Neural progenitor cell (in vitro differentiated cells): ENCODE measurements at places on chromosomes 3 and 15. TPM values are rescaled to one million over a fixed set of nuclear protein-coding genes. Genes with fewer than 3 reads are reported as not detected.

GRCh38 chr3:103787164-103787871, 1352.5 kb downstream of the ZPLD1 start:
- no peaks in the 10 kb centered on the region for H3K36me3 ChIP-seq
- no peak overlapping the region for H3K27ac ChIP-seq
- no peaks in the 10 kb centered on the region for H3K4me1 ChIP-seq
- H3K27me3 ChIP-seq, result no peaks in the 10 kb centered on the region
- DNase-seq, result no peak

DNA sequence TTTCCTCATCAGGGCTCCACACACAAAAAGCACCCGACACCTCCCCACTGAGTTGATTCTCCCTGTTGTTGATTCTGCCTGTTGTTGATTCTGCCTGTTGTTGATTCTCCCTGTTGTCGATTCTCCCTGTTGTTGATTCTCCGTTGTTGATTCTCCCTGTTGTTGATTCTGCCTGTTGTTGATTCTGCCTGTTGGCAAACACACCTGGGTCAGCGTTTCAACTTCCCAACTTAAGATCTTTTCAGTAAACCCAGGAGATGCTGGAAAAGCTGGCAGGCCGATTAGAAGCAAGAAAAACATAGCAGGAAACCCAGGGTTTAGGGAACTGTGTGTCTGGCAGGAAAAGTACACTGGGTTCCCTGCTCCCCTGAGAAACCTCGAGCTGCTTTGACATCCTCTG, 47.9 kb downstream of the TNK2 start:
- no peak for DNase-seq
- H3K27me3 ChIP-seq, result no peaks in the 10 kb centered on the region
- no peaks in the 10 kb centered on the region for H3K36me3 ChIP-seq
- H3K4me3 ChIP-seq, result no peak overlapping the region
- H3K4me1 ChIP-seq, result no peaks in the 10 kb centered on the region
- H3K27ac ChIP-seq, result no peak overlapping the region

The TIMP4 gene
- total RNA-seq, result 0.07 and 0.15 TPM in 2 replicates

DNA sequence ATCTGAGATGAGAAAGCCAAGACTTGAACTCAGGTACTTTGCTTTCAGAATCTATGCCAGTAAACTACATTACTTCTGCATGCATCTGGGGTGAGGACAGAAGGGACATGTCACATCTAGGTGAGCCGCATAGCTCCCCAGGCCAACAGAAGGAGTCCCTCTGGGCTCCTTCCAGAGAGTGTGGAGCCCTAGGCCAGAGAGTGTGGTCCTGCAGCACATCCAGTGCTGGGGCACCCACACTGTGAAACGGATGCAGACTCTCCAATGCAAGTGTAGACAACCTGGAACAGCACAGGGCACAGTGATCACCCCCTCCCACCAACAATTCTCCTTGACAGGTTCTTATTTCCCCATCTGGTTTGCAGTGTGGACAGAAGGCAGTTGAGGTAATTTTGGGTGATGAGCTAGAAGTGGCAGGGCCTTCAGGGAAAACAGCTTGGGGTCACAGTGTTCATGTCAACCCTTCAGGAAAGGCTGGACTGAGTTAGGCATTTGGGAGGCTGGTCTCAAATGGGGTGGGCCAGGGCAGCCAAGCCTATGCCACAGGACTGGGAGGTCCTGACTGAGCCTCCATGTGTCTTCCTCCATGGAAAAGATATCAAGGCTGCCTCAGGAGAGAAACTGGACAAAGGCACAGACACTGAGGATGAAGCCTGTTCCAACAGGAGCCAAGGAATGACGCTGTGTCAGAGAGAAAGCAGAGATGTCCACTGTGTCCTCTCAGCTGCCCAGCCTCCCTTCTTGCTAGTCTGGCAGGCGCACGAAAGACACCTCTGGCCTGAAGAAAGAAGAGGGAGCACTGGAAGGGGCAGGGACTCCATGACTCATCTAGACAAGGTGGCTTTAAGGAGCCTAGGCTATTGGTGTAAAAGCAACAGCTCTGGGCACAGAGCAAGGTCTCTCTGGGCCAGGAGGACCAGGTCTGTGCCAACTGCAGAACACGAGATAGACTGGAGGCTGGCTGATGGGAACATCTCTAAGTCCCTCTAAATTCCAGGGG, 1.7 kb downstream of the PLCD1 start:
- H3K4me3 ChIP-seq, result peak overlapping the region; percentile 83
- peaks cover 4% of the 10 kb centered on the region for H3K4me1 ChIP-seq
- DNase-seq, result no peak
- H3K36me3 ChIP-seq, result no peaks in the 10 kb centered on the region

DNA sequence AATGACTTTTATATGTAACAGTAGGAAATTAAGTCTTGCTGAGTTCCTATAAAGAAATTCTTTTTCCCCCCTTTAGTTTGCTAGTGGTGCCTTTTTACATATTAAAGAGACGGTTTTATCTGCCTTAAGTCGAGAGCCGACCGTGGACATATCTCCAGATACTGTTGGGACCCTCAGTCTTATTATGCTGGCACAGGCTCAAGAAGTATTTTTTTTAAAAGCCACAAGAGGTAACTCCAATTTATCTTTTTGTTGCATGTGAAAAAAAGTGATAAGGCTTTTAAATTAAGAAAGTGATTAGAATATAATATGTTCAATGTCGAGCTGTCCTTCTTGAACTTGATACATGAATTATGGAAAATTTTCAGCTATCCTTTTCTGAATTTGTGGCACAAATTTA, 26.7 kb downstream of the PDCD6IP start:
- no peak for DNase-seq
- no peak overlapping the region for H3K27ac ChIP-seq
- H3K4me3 ChIP-seq, result no peak overlapping the region

DNA sequence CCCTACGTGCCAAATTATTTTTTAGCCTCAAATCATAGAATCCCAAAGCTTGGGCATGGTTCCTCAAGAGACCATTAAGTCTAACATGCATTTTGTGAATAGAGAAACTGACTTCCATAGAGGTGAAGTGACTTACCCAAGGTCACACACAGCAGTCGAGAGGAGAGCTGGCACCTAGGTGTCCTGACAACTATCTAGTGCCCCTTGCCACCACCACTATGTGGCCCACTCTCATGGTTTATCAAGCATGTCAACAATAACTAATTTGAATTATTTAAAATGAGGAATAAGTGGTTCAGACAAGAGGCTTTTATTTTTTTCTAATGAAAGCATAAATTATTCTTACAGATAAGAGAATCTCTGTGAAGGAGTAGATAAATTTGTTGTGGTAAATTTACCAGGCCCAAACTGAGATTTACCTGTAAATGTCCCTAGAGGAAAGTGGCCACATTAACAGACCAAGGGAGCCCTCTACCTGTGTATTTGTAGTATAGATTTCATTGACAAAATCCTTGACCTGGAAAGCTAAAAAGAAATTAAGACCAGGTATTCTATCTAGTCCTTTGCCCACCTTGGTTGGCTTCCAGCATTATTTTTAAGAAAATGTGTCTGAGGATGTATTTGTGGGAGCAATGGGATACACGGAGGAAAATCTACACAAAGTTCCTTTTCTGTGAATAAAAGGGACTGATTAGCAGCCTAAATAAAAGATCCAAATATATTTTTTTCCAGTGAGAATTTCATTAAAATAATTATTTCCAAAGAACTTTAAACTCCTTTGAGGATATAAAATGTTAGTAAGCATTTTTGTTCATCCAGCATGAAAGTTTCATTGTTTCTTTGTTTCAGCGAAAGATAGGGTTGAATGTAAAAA, 49.1 kb downstream of the IQCH start:
- H3K4me1 ChIP-seq, result peaks cover 13% of the 10 kb centered on the region
- H3K27ac ChIP-seq, result no peak overlapping the region
- H3K27me3 ChIP-seq, result no peaks in the 10 kb centered on the region
- no peak overlapping the region for H3K4me3 ChIP-seq
- no peaks in the 10 kb centered on the region for H3K36me3 ChIP-seq
- DNase-seq, result peak; percentile 57

DNA sequence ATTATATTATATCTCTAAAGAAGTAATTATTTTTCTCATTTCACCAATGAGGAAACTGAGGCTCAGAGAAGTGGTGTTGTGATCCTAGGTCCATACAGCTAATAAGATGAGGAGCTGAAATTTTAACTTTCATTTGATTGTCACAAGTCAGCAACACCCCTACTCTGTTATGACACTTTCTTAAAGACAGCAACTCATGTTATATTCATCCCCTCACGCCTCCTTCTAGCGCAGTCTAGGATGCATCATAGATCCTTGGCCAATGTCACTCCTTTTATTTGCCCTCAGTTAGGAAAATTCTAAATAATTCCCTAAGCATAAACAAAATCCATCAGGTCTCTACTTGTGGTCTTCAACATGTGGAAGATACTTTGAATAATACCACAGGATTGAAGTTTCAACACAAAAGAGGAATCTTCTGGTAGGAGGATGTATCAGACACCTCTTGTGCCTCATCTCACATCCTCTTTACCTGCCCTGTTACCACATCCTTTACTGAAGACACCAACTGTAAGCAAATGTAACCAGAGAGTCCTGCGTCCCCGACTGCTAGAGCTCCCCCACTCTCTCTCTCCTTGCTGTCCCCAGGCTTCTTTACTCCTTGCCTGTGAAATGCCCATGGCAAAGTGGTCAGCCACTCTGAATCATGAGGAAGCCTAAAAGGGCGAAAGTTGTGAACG, 53.7 kb downstream of the TRIM42 start:
- H3K4me3 ChIP-seq, result no peak overlapping the region
- no peaks in the 10 kb centered on the region for H3K4me1 ChIP-seq
- no peak for DNase-seq
- no peaks in the 10 kb centered on the region for H3K36me3 ChIP-seq
- H3K27ac ChIP-seq, result no peak overlapping the region
- H3K27me3 ChIP-seq, result no peaks in the 10 kb centered on the region

- no peaks in the 10 kb centered on the region for H3K36me3 ChIP-seq
- H3K4me3 ChIP-seq, result no peak overlapping the region
- H3K4me1 ChIP-seq, result no peaks in the 10 kb centered on the region
These were observed 137.2 kb upstream of the CBLB start for GRCh38 chr3:106006001-106006400.

- no peak overlapping the region for H3K4me3 ChIP-seq
- H3K4me1 ChIP-seq, result peaks cover 23% of the 10 kb centered on the region
- no peak overlapping the region for H3K27ac ChIP-seq
- DNase-seq, result peak; percentile 33
- H3K36me3 ChIP-seq, result no peaks in the 10 kb centered on the region
These were observed 541.1 kb downstream of the AGBL1 start for GRCh38 chr15:86620641-86621349.

DNA sequence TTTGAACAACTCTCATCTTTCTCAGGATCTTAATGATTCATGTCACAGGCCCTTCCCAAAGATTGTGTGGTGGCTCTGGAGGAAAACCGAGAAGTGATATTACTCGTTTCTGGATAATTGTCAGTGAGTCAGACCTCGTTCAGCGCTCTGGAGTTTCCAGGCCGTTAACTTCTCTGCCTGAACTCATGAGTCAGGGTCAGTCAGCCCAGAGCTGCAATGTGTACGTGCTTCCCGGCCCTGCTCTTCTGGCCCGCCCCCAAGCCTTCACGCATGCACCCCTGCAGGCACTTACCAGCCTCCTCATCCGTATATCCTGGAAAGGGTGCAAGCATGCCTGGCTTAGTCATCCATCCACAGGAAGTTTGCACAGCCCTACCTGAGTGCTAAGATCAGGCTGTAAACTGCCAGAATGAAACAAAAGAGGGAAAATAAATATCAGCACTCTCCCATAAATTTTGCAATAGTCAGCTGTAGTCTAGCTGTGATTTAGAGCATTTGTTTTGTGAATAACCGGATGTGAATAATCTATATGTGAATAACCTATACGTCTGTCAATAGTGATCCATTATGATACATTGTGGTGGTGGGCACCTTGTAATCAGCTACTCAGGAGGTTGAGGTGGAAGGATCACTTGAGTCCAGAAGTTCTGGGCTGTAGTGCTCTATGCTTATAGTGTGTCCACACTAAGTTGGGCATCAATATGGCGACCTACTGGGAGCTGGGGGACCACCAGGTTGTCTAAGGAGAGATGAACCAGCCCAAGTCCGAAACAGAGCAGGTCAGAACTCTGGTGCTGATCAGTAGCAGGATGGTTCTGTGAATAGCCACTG, 35.3 kb upstream of the SEMA4B start:
- H3K4me3 ChIP-seq, result no peak overlapping the region
- H3K36me3 ChIP-seq, result no peaks in the 10 kb centered on the region
- no peaks in the 10 kb centered on the region for H3K27me3 ChIP-seq
- no peaks in the 10 kb centered on the region for H3K4me1 ChIP-seq

The MUC20 gene
- total RNA-seq, result 0.17 TPM in 1 of 2 replicates, not detected in the other

The DGKG gene
- total RNA-seq, result 0.22 and 0.37 TPM in 2 replicates

DNA sequence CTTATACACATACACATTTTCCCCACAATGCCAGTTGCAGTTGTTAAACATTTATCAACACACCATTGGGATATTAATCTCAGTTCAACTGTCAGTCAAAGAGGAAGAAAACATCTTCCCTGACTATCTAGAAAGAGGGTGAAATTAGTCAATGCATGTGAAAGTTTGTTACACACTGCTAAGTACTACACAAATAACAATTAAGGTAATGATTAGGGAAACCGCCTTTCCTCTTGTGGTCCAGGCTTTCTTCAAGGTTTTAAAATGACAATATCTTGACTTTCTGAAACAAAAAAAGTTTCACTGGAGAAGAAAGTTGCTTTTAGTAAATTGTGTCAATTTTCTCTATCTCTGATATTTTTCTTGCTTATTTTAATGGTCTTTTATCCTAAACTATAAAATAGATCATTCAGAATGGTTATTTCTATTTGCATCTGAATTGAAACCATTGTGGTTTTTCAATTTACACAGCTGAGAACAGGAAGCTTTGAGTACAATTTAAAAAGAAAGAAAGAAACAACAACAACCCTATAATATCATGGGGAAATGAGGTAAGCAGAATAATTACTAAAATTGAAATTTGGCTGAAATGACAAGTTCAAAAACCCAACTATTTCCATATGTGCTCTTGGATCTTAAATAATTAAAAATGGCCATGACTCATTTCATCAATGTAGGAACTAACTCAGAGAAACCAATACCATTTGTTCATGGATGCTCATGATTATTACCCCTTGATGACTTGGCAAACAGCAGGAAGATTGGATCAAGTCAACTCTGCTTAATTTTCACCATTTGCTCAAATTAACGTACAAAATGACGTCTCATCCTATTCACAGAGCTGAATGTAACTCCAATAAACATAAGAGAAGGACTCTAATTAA, 31.7 kb downstream of the GPR149 start:
- H3K27ac ChIP-seq, result no peak overlapping the region
- no peak for DNase-seq
- H3K4me1 ChIP-seq, result no peaks in the 10 kb centered on the region

GRCh38 chr3:60585918-60586317, 665.3 kb downstream of the FHIT start:
- peaks cover 6% of the 10 kb centered on the region for H3K4me1 ChIP-seq
- no peak overlapping the region for H3K27ac ChIP-seq
- no peak overlapping the region for H3K4me3 ChIP-seq
- DNase-seq, result no peak
- no peaks in the 10 kb centered on the region for H3K27me3 ChIP-seq

- no peaks in the 10 kb centered on the region for H3K27me3 ChIP-seq
- no peak for DNase-seq
- H3K4me1 ChIP-seq, result peaks cover 57% of the 10 kb centered on the region
These were observed 69.7 kb downstream of the PRTG start for GRCh38 chr15:55673287-55673686.

The IREB2 gene
- 55.7 and 87.7 TPM in 2 replicates for total RNA-seq

The HRH1 gene
- total RNA-seq, result 0.09 and 0.19 TPM in 2 replicates
